ENCODE measurements at places on chromosomes 12 and 14.

DNA sequence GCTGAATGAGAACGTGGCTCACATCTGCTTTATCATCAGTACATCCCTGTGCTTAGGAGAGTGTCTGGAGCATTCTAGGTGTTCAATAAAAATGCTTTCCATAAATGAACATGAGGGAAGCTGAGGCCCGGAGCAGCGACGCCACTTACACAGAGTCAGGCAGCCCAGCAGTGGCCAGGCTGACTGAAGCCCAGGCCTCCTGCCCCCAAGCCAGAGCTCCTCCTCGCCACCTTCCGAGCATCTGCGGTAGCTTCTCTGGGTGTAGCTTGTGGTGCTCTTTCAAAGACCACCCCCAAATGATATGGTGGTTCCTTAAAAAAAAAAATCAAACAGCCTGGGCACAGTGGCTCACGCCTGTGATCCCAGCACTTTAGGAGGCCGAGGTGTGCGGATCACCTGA, 88.8 kb downstream of the FBXL14 start:
- no peak for DNase-seq

- DNase-seq, result no peak
Observed at GRCh38 chr12:104316936-104317335, 13.4 kb downstream of the EID3 start.

DNA sequence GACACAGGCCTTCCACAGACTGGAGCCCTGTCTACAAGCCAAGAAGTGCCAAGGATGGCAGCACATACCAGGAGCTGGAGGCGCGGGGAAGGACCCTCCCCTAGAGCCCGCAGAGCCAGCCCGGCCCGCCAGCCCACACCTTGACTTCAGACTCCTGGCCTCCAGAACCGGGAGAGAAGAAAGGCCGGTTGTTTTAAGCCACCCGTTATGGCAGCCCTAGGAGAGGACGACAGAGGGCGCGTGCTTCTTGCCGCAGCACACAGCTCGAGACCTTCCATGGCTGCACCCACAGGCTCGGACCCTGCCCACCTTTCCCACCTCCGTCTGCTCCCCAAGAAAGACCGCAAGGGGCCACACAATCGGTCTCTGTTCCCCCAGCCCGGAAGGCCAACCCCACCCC, 53.7 kb downstream of the RNF34 start:
- DNase-seq, result no peak

DNA sequence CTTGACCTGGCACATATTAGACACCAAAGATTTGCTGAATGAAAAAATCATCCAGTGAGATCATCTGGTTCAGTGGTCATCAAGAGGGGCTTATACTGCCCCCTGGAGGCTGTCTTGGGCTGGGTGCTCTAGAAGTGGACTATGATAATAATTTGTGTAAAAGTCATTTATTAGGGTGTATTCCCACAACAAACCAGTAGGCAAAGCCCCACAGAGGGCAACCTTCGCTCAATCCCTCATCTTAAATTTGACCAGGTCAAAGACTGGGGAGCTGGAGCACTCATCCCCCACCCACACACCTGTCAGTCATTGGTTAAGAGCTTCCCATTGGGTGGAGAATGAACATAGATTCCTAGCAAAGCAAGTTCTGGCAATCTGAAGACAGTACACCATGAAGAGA, 20.0 kb upstream of the FICD start:
- DNase-seq, result peak; percentile 63

- no peak for DNase-seq
Observed at GRCh38 chr12:96048393-96048969, 13.1 kb upstream of the LTA4H start.

DNA sequence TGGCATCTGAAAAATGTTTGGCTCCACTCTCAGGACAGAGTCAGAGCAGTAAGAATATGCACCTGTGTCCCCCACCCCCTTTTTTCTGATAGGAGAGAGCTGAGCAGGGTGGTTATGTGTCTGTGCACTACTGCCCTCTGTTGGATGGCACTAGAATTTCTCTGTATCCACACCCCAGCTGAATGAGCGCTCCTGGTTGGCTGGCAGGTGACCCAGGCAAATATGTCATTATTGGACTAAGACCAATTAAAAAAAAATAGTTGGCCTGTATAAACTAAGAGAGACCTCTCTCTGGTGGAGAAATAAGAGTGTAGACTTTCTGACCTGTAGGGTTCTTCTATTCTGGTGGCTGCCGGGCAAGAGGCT, 107.0 kb downstream of the PTCSC3 start:
- DNase-seq, result peak; percentile 57

DNA sequence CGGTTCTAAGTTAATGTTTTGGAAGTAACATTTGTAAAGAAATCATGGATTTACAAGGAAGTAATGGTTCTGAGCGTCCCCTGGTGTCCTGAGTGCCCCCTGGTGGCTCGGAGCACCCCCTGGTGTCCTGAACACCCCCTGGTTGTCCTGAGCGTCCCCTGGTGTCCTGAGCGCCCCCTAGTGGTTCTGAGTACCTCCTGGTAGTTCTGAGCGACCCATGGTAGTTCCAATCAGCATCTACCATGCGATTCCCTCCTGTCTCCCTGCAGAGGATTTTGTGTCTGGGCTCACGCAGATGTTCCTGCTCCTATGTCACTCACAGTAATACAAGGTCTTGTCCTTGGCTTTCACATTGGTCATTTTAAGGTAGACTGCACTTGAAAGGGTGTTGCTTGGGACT, 1352.9 kb downstream of the TMEM121 start:
- no peak for DNase-seq

- DNase-seq, result no peak
Observed at GRCh38 chr12:127194176-127194575, 1072.8 kb upstream of the TMEM132C start.

- DNase-seq, result no peak
Observed at GRCh38 chr14:68561531-68562007, 231.3 kb downstream of the ZFP36L1 start.

All from ELF-1 (cell line).